ENCODE measurements at places on chromosomes 16 and 17. TPM values are rescaled to one million over a fixed set of nuclear protein-coding genes. Genes with fewer than 3 reads are reported as not detected.

Gene TMEM114
- not detected for total RNA-seq

Gene CX3CL1
- 0.82 TPM for total RNA-seq

Gene PRDM7
- not detected for total RNA-seq

Gene CPHXL
- not detected for total RNA-seq

Gene FTSJ3
- 58.5 TPM for total RNA-seq

Gene CCL22
- not detected for total RNA-seq

Gene KRT28
- not detected for total RNA-seq

Gene IL21R
- total RNA-seq = 0.09 TPM

Gene SMIM36
- not detected for total RNA-seq

Gene OR2C1
- total RNA-seq = not detected

Gene GRAPL
- total RNA-seq = 0.53 TPM

Gene CD300LG
- not detected for total RNA-seq

Gene KRT33B
- not detected for total RNA-seq

Gene CCL17
- not detected for total RNA-seq

Gene MPP2
- total RNA-seq = 18.3 TPM

Gene TP53TG3B
- not detected for total RNA-seq

Gene PITPNM3
- total RNA-seq = 1.4 TPM

Gene CD300C
- not detected for total RNA-seq

Gene MSLN
- 0.18 TPM for total RNA-seq

Gene ASGR1
- 8.3 TPM for total RNA-seq

Gene SLC6A2
- not detected for total RNA-seq

Gene RABEP2
- 19.2 TPM for total RNA-seq

Gene SLFN12L
- not detected for total RNA-seq

Gene WNT9B
- 0.33 TPM for total RNA-seq

Gene VMO1
- 0.75 TPM for total RNA-seq

Gene MIF4GD
- 16.8 TPM for total RNA-seq

Gene TP53TG3D
- not detected for total RNA-seq

Gene DPEP3
- 2.9 TPM for total RNA-seq

Gene KIF18B
- total RNA-seq = 40.2 TPM

Gene IGF2BP1
- total RNA-seq = 333 TPM

Gene OTOA
- total RNA-seq = not detected

Gene P2RX5
- total RNA-seq = 0.46 TPM

Gene CRISPLD2
- total RNA-seq = 4.0 TPM

Gene CCL13
- not detected for total RNA-seq

Gene CNTNAP4
- 0.54 TPM for total RNA-seq

Gene HSPB9
- total RNA-seq = not detected

Gene CARD14
- not detected for total RNA-seq

Gene PRKCB
- total RNA-seq = 0.76 TPM

Gene DOC2B
- 0.93 TPM for total RNA-seq

Gene ZNF785
- total RNA-seq = 18.6 TPM

Gene CA10
- total RNA-seq = 0.22 TPM

Gene IKZF3
- total RNA-seq = 0.18 TPM

Gene SNAI3
- 0.61 TPM for total RNA-seq

Gene CDH8
- total RNA-seq = 14.7 TPM

Gene C17orf67
- 1.8 TPM for total RNA-seq

Gene TEDC2
- total RNA-seq = 56.8 TPM

Gene VWA3A
- 0.17 TPM for total RNA-seq

Gene PHF23
- 77.1 TPM for total RNA-seq

Gene PDE6G
- 3.2 TPM for total RNA-seq

Gene ALDH3A1
- 0.32 TPM for total RNA-seq

Gene NRN1L
- total RNA-seq = 7.3 TPM

Gene NIP7
- 36.3 TPM for total RNA-seq

Gene CORO1A
- total RNA-seq = 2.6 TPM

Gene RMI2
- total RNA-seq = 55.2 TPM

All from endodermal cell (in vitro differentiated cells).